ENCODE measurements at places on chromosomes 13 and 19. TPM values are rescaled to one million over a fixed set of nuclear protein-coding genes. Genes with fewer than 3 reads are reported as not detected.

PRPF31 gene
- polyA plus RNA-seq: 60.2 TPM

KASH5 gene
- polyA plus RNA-seq: not detected

SMIM44 gene
- polyA plus RNA-seq: not detected

TSSK6 gene
- polyA plus RNA-seq: 1.3 TPM

PEG3 gene
- 36.6 TPM for polyA plus RNA-seq

PVR gene
- 21.4 TPM for polyA plus RNA-seq

DNA sequence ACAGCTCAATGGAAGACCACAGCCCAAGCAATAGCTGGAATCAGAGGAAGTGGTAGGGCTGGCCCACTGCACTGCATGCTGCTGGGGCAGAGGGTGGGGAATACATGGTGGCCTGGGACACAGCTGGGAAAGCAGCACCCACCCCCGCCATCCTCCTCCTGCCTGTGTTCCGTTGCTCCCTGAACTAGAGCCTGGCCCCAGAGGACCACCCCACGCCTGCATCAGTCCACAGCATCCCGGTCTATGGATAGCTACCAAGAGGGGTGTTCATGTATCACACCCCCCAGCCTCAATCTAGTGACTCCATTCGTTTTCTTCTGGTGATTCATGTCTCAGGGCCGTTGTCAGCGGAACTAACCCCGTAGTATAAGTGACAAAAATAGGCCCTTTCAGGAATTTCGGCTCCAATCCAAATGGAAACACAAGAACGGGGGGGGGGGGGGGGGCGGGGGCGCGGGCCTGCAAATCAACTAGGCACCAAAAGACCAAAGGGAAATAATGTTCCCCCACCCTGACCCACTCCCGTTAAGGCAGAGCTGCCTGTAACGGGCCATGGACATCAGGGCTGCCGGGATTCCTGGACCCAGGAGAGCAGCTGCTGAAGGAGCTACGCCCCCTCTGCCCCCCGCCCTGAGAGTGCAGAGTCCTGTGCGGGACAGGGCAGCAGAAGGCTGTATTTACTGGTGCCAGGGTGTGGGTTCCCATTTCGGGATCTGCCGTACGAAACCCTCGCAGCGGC is 18.9 kb upstream of the EPHX3 start:
- DNase-seq: no peak

GRCh38 chr13:75137911-75138571 is 343.9 kb downstream of the TBC1D4 start:
- no peak for DNase-seq

DNA sequence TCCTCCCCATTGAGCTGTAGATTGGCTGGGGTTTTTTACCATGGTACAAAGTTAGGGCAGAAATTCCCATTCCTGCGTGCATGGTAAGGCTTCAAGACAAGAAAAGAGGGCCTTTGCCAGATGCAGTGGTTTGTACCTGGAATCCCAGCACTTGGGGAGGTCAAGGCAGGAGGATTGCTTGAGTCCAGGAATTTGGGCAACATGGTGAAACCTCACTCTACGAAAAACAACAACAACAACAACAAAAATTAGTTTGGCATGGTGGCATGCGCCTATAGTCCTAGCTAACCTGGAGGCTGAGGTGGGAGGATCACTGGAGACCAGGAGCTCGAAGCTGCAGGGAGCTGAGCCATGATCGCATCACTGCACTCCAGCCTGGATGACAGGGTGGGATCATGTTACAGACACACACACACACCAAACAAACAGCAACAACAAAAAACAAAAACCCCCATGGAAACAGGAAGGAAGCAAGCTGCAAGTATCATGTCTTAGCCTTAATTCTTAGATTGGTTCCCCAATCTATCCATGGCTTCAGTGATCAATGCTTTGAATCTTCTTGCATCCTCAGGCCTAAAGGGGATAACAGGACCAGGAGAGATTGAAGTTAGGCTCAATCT is 5.5 kb upstream of the WTIP start:
- DNase-seq: no peak

GRCh38 chr19:52094526-52095130 is 937 bp downstream of the ZNF841 start:
- DNase-seq: peak; percentile 1

DNA sequence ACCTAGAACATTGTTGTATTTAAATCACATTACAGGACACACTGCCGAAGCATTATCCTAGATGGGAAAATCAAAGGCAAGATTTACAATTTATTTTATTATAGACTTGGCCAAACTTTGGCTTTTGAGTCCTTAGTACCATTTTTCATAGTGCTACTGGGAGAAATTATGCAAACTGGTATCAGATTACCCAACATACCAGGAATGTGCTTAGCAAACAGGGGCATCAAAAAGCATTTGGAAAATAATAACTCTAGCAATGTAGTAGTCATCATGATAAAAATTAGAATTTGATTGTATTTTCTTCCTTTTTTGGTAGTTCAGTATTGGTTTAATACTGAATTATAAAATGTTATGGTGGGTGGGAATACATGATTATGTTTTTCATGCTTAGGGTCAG is 34.0 kb downstream of the GPC6 start:
- no peak for DNase-seq

GRCh38 chr19:2060884-2061494 is 9.9 kb upstream of the MKNK2 start:
- DNase-seq: peak; percentile 77

- DNase-seq: no peak
These were observed 14.7 kb upstream of the DHDH start for GRCh38 chr19:48918801-48919247.

- DNase-seq: no peak
These were observed 79.1 kb upstream of the MLNR start for GRCh38 chr13:49140910-49141611.

GRCh38 chr19:51387924-51388389 is at the start of gene LIM2:
Gene LIM2, minus strand, starts transcription at chr19:51387974. Its CDS starts 531 bp downstream, at chr19:51387443.
- no peak for DNase-seq

- no peak for DNase-seq
These were observed 5.7 kb upstream of the FOXO1 start for GRCh38 chr13:40671956-40672764.

- DNase-seq: no peak
These were observed 17.6 kb downstream of the PPP1R12C start for GRCh38 chr19:55099557-55100506.

GRCh38 chr13:111210544-111211469 is 95.7 kb downstream of the ARHGEF7 start:
- DNase-seq: peak; percentile 49

- peak; percentile 82 for DNase-seq
These were observed 1.6 kb downstream of the SIX5 start for GRCh38 chr19:45767410-45767880.

GRCh38 chr19:3014135-3014534 is 14.9 kb downstream of the TLE2 start:
- DNase-seq: no peak

DNA sequence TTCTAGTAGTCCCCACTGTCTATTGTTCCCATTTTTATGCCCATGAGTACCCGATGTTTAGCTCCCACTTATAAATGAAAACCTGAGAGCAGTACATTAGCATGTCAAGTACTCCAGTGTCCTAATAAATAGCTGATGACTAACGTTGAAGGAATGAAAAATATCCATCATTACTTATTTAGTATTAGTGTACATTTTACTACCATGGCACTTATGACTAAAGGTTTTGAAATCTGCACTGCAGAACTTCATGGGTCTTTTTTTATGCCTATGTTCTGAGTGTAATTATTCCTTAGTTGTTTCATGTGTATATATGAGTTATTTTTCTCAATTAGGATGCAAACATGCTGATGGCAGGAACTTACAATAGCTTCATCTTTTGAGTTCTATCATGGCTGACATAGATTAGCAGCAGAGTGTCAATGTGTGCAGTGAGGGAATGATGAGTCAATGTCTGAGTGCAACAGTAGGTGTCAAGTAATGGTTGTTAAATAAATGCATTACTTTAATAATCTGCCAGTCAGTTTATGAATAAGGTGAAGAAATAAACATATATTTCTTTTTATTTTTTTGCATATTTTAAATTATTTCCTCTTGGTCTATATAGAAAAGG is 188.4 kb downstream of the ITGBL1 start:
- no peak for DNase-seq

- DNase-seq: no peak
These were observed 1074.3 kb upstream of the SLC10A2 start for GRCh38 chr13:104140552-104140951.

DNA sequence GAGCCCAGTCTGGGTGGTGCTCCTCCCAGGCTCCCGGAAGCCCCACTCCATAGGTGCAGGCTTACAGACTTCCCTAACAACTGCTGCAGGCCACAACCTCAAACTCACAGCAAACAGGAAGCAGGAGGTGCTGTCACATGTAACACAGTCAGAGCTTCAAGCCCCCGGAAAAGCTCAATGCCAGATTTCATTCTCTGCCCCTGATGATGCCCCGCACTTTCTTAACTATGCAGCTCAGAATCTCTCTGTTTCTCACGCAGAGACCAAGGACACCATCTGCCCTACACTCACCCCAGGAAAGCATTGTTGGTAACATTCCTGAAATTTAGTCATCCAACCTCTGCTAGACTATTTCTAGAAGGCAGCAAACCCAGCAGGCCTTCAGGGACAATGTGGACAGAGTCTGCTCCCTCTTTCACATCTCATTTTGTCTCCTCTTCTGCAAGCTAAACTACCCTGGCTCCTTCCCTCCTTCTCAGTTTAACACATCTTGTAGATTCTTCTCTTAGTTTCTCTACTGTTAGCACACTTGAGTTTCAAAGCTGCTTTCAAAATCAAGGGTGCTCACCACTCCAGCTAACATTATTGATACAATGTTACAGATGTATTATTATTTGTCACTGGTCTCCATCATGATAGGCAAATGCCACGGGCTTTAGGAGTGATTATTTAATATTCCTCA is 162.5 kb downstream of the KCTD12 start:
- no peak for DNase-seq

- no peak for DNase-seq
These were observed 21.9 kb upstream of the NDUFS7 start for GRCh38 chr19:1361601-1362386.
